Caki2 (cell line): ENCODE measurements at places on chromosomes 7 and 10. TPM values are rescaled to one million over a fixed set of nuclear protein-coding genes. Genes with fewer than 3 reads are reported as not detected.

DNA sequence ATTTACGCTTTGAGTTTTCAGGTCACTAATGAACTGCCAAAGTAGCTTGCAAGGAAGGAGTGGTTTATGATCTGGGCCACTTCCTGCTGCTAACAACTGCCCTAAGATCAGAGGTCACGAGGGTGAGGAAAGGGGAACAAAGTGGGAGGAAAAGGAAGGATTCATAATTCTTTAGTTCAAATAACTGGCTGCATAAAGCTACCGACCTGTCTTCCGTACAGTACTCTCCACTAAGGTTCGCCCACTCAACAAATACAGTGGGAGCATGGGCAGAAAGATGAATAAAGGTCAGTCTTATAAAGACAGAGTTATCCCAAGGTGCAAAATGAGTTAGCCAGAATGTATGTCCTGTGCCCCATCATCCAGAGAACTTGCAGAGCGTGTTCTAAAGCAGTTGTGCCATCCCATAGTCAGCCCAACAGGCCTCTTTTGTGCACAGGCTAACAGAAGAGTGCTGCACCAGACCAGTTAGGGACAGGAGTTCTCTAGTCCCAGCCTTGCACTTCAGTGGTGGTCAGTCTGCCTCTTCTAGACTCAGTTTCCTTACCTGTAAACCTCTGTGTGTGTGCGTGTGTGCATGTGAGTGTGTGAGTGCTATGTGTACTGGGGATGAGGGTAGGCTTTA, 65.9 kb downstream of the CREB3L2 start:
- DNase-seq = no peak

DNA sequence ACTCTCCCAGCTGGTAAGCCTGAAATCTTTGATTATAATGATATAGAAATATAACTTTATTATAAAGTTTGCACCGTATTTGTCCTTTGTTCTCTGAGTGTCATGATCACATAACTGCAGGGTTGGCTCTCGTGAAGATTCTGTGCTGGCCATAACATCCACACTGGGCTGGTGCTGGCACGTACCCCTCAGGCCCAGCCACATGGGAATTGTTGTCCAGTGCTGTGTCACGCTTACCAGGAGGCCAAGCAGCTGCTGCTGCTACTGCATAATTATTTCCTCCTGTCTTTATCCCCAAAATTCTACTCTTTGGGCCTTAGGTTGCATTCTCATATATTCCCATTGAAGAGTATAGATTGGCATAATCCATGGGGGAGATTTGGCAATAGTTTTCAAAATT, 20.8 kb upstream of the UCN3 start:
- DNase-seq = no peak

DNA sequence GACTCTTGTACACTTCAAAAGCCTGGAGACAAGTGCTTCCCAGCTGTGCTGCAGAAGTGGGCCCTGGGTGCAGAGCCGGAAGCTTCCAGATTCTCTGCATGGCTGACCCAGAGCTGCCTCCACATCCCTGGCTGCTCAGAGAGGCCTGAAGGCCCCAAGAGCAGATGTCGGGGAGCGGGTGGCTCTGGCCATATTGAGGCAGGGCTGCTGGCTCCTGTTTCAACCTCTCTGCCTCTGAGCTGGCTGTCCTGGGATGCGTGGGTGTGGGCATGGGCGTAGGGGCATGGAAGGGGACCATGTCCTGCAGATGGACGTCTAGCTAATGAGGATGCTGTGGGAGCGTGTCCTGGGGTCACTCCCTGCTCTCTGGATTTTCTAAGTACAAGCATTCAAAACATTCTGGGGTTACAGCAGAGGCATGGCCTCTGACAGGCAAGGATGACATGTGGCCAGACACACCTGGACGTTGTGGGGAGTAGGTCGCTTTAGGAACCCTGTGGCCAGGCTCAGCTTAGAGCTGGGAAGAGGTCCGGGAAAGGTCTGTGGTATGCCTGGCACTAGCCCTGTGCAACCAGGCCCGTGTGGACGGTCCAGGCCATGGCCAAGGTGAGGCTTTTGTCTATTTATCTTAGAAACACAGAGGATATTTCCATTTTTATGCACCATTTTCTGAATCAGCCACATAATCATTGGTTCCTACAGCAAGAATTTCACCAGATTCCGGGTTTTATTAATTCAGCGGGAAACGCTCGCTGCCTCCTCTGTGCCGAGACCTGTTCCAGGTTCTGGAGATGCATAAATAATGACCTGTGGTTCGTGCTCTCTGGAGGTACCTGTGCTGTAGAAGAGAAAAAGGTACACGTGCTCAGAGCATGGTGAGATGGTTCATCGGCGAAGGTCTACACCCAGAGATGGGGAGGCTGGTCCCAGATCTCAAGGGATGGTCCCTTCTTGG, 361.1 kb downstream of the GLRX3 start:
- DNase-seq = no peak

NODAL gene
- not detected in 2 replicates for total RNA-seq

GRCh38 chr7:30437823-30438574, 40.6 kb downstream of the NOD1 start:
- no peak for DNase-seq

GRCh38 chr10:103800789-103801540, 54.4 kb downstream of the SH3PXD2A start:
- DNase-seq = peak; percentile 19

ASB10 gene
- total RNA-seq = not detected in 2 replicates

DNA sequence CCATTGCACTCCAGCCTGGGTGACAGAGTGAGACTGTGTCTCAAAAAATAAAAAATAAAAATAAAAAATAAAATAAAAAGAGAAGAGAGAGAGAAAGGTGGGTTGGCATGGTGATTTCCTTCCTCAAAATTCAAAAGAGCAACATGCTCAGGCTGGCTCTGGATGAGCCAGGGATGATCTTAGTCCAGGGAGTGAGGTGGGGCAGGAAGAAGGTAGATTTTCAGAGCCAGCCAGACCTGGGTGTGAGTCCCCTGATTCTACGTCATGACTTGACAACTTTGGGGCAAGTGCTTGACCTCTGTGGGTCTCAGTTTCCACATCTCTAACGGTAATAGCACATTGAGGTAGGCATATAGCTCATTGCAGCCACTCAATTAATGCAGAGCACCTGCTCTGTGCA, 109.4 kb upstream of the CTBP2 start:
- DNase-seq = no peak

GRCh38 chr7:92121681-92122080, 12.6 kb downstream of the CYP51A1 start:
- DNase-seq = no peak

STRIP2 gene
- 1.7 and 1.9 TPM in 2 replicates for total RNA-seq

EPO gene
- total RNA-seq = not detected in 2 replicates

GRCh38 chr7:36400606-36401005, 10.9 kb downstream of the ANLN start:
- DNase-seq = no peak

VIM gene
- total RNA-seq = 4,560 and 4,793 TPM in 2 replicates

DNA sequence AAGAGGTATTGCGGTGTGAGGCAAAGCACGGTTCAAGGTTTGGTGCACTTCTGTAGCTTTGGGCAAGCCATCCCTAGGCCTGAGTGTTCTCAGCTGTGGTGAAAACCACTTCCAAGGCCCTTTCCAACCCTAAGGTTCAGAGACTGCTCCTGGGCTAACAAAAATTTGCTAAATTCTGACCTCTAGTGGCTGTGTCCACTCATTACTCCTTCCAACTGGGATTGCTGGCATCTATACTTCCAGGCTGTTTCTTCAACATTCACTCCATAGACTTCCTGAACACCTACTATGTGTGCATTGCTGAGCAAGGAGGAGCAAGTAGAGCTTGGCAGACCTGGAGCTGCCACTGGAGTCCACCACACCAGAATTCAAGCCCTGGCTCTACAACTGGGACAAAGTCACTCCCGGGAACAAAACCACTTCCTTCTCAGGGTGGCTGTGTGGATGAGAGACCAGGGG, 29.3 kb upstream of the SH3PXD2A start:
- peak; percentile 39 for DNase-seq
